Colonic mucosa (tissue), 4 donors: ENCODE measurements at places on chromosomes 6 and 20.
A peak's percentile ranks its signal among the peaks of the same experiment; 100 is the strongest.

- no peak for DNase-seq
These were observed 272.1 kb upstream of the TAB2 start for GRCh38 chr6:149045404-149045803.

DNA sequence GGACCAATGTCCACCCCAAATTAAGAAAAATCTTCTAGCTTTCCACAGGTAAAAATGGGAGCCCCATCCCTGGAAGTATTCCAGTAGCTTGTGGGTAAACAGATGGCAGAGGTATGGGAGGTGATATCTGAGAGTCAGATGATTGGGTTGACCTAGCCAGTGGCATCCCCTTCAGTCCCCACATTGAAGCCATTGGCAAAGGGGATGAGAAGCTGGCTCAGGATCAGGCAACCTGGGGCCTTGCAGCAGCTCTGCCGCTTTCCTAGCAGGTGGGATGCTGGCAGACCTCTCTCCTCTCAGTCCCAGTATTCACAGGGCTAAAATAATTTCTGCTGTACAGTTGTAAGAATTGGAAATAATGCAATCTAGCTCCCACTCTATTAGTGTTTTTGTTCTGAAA lies 108.9 kb upstream of the KCNG1 start:
- peak; percentile 14 for DNase-seq

- DNase-seq, result no peak
These were observed 11.7 kb downstream of the ADNP start for GRCh38 chr20:50919567-50919966.

GRCh38 chr6:41200901-41201763 lies at the start of gene TREML2:
Gene TREML2, minus strand, starts transcription at chr6:41201149. Its CDS starts 141 bp downstream, at chr6:41201008.
- DNase-seq, result no peak

DNA sequence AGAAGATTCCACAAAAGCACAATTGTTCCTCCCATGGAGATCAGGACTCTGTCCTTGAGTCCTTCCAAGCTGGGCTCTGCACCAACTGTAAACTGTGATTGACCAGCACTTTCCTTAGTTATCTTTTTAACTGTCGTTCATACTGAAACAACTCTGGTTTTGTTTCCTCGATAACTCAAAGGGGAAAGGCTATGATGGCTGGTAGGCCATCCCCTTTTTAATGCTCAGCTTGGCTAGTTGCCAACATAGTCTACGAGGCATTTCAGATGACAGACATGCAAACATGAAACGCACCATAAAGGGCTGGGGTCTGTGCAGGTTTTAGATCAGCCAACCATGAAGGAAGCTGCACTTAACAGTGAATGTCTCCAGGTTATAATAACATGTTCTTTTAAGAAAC lies 497.1 kb upstream of the ARID1B start:
- no peak for DNase-seq

DNA sequence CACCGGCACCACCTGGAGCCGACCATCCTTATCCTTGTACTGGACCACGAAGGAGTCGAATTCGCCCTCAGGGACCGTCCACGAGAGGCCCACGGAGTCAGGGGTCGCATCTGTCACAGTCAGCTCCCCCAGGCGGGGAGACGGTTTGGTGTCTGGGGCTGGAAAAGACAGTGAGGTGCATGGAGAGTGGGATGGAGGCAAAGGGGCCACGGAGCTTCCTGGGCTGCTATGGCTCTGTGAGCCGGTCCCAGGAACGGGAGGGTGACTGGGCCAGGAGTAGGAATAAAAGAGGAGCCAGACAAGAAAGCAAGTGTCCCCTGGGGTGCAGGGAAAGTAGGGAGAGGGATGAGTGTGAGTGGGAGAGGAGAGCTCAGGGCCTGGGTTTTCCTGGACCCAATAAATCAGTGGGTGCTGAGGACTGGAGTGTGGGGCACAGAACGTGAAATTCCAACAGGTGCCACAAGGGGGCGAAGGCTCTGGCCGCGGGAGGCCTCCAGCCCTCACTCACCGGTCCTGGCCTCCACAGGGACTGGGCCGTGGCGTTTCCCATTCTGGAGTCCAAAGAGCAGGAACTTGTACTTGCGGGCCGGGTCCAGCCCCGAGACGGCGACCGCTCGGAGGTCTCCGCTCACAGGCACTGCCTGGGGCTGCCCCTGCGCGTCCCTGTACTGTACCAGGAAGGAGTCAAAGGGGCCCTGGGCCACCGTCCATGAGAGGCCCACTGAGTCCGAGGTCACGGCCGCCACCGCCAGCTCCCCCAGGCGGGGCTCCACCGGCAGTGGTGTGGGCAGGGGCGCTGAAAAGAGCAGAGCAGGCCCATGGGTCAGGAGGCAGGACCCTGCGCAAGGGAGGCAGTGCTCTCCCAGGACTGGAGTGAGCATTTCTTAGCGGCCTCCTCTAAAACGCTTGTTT lies 9.9 kb downstream of the CYP21A2 start:
- peak; percentile 75 for DNase-seq

- DNase-seq, result no peak
These were observed 24.6 kb downstream of the MTFR2 start for GRCh38 chr6:136225496-136225895.

DNA sequence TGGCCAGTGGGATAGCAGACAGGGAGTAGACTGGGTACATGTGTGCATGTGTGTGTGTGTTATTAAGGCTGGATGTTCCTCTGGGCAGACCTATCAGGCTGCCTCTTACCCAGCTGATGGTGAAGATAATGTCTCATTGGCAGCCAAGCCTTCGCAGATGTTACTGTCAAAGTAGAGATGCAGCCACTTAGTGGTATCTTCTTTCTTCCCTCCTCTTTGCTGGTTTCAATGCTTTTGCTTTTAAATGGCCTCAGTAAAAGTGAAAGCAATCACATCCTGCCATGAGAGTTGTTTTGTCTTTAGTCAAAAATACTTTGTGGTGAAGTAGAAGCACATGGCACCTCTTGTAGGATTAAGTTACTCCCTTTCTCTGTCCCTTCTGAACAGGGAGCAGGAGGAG lies 57.5 kb downstream of the SNRNP48 start:
- no peak for DNase-seq

DNA sequence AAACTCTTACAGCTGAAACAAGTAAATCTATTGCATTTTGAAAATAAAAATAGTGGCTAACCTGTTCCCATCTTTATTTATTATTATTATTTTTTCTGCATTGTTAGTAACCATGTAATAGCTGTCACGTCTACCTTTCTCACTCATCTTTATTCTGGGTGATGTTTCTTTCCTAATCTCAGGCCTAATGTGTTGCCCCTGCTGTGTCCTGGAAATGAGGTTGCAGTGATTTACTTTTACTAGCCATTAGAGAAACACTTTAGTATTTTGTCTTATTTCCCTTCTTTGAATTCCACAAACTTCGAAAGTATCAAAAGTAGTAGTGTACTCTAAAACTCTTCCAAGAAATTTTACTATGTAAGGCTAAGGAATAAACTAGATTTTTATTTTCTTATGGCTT lies 546.9 kb downstream of the GRIK2 start:
- DNase-seq, result no peak

GRCh38 chr6:26554697-26555504 lies 16.7 kb downstream of the HMGN4 start:
- DNase-seq, result peak; percentile 50

DNA sequence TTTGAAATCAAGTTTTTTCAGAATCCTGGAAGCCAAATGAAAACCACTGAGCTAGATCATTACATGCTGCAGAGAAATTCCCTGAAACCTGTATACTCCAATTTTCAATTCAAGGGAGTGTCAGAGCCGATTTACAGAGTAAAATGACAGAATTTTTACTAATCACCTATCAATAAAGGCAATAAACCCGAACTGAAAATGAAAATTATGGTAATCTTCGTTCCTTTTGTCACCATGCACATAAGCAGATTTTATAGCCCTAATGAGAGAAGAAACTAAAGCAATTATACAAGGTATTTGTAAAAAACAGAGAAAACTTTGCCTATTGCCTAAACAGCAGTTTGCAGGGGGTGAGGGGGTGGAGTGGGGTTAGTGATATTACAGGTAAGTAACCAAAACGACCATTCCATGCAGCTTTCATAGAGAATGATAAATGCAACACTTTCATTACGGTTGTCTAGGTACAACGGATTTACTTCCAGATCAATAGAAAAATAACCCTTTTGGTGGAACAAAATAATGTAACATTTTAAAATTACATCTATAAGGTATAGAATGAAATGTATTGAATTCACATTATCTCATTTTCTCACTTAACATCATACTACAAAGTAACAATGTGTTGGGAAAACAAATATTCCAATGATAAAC lies 115.2 kb upstream of the BEND6 start:
- DNase-seq, result no peak

GRCh38 chr20:33490934-33491656 lies 1.2 kb downstream of the CBFA2T2 start:
- no peak for DNase-seq

GRCh38 chr20:20549267-20549612 lies 163.2 kb downstream of the RALGAPA2 start:
- peak; percentile 61 for DNase-seq

DNA sequence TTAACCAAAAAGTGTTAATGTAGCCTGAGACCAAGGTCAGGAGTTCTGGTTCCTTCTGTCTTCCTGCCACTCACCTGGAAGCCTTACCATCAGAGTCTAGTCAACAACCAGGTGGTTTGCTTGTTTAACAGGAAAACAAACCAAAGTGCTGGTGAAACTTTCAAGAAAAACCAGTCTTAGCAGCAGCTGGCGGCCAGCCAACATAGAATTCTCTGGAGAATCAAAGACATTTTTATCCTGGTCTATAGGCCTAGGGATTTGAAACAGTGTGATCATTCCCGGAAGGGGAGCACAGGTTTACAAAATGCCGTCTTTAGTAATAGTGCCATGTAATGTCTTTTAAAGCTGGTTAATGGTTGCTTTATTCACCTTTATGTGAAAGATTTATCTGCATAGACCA lies 146.6 kb upstream of the AKIRIN2 start:
- peak; percentile 50 for DNase-seq

DNA sequence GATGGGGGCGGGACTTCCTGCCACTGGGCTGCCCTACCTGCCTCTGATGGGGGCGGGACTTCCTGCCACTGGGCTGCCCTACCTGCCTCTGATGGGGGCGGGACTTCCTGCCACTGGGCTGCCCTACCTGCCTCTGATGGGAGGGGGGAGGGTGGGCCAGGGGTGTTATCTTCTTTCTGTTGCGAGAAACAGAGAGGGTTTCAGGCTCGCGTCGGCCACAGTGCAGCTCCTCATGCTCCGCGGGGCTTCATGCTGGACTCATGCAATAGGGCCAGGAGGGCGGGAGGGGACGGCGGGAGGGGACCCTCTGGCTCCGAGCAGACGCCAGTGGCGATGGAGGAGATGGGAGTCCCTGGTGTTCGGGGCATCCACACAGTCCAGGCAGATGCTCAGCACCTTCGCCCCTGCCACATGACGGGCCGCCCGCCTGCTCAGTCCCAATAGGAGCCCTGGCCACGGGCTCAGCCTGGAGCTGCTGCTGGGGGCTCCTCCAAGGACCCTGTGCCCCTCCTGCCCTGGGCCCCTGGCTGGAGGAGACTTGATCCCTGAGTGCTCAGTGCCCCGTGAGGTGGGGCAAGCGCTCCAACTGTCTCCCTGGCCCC lies 48.8 kb upstream of the CHRNA4 start:
- DNase-seq, result no peak

DNA sequence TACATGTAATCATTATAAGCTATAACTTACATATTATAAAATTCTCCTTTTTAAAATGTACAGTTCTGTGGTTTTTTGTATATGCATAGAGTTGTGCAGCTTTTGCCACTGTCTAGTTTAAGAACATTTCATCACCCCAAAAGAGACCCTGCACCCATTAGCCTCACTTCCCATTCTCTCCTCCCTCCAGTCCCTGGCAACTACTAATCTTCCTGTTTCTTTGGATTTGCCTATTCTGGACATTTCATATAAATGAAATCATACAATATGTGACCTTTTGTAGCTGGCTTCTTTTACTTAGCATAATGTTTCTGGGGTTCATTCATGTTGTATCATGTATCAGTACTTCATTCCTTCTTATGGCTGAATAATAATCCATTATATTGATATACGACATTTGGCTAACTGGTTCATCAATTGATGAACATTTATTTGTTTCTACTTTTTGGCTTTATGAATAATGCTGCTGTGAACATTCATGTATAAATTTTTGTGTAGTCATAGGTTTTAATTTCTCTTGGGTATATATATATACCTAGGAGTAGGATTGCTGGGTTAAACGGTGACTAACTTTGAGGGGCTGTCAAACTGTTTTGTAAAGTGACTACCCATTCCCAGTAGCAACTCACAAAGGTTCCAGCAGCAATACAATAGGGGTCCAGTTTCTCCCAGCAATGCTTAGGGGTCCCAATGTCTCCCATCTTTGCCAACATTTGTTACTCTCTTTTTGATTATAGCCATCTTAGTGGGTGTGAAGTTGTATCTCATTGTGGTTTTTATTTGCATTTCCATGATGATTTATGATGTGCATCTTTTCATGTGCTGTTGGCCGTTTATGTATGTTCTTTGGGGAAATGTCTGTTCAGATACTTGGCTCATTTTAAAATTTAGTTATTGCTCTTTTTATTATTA lies 10.7 kb downstream of the PTPRA start:
- DNase-seq, result no peak

GRCh38 chr6:167571550-167571949 lies 246.7 kb downstream of the TTLL2 start:
- DNase-seq, result peak; percentile 13

GRCh38 chr20:43534791-43535350 lies 24.0 kb upstream of the SGK2 start:
- no peak for DNase-seq

GRCh38 chr6:46012834-46013233 lies 2.8 kb downstream of the CLIC5 start:
- no peak for DNase-seq

- peak; percentile 76 for DNase-seq
These were observed 45.3 kb downstream of the DACT2 start for GRCh38 chr6:168274037-168274952.

- DNase-seq, result no peak
These were observed 61.8 kb downstream of the CYB5R4 start for GRCh38 chr6:83921315-83921714.

DNA sequence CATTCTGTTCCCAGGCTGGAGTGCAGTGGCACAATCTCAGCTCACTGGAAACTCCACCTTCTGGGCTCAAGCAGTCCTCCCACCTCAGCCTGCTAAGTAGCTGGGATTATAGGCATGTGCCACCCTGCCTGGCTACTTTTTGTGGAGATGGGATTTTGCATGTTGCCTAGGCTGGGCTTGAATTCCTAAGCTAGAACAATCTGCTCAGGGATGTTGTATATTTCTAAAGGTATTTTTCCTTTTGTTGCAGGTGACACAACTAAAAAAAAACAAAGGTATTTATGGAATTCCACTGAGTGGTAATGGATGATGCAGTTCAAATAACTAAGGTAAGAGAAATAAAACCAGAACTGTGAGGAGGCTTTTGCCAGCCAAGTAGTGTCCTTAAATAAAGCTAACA lies 49.7 kb downstream of the PTPRA start:
- DNase-seq, result no peak

GRCh38 chr6:82040405-82041221 lies 206.9 kb downstream of the IBTK start:
- DNase-seq, result peak; percentile 35
